ENCODE measurements at places on chromosomes 6 and 20.
A peak's percentile ranks its signal among the peaks of the same experiment; 100 is the strongest.

DNA sequence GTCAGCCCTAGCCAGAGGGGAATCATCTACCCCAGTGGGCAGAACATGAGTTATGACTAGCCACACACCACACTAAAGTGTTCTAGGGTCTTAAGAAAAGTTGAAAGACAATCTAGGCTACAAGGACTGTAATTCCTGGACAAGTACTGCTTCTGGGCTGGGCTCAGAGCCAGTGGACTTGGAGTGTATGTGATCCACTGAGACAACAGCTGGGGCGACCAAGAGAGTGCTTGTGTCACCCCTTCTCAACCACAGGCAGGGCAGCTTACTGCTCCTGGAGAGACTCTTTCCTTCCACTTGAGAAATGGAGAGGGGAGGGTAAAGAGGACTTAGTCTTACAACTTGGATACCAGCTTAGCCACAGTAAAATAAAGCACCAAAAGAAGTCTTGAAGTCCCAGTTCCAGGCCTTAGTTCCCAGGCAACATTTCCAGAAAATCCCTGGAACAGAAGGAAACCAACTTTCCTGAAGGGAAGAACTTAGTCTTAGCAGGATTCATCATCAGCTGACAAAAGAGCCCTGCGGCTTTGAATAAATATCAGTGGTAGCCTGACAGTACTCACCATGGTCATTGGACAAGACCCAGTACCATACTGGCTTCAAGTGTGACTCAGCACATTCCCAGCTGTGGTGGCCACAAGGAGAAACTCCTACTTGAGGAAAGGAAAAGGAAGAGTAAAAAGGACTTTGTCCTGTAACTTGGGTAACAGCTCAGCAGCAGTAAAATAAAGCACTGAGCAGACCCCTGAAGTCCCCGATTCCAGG is 355.1 kb upstream of the ADGRB3 start:
- DNase-seq = no peak

GRCh38 chr6:37454420-37455140 is 21.6 kb downstream of the CMTR1 start:
- no peak for DNase-seq

DNA sequence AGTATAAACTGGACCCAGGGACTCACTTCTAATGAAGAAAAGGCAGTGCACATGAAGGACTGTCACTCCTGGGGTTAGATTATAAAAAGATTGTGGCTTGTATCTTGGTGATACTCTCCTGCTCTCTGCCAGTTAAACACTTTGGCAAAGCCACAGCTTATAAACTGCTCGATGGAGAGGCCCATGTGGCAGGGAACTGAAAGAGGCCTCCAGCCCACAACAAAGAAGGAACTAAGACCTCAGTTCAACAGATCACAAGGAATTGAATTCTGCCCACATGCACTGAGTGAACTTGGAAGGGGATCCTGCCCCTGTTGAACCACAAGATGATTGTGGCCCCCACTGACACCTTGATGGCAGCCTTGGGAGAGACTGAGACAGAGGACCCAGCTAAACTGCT is 363.8 kb downstream of the CBLN4 start:
- no peak for DNase-seq

DNA sequence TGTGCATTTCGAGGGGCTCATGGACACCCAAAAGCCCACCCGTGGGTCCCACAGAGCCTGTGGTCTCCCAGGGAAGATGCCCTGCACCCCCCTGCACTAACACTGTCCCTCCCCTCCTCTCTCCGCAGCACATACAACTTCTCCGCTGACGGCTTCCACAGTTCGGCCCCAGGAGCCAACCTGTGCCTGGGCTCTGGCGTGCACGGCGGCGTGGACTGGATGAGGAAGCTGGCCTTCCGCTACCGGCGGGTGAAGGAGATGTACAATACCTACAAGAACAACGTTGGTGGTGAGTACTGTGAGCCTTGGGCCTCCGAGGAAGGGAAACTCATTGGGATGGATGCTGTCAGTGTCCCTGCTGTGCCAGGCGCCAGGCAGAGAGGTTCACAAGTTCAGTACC is 183.9 kb downstream of the ZMYND8 start:
- no peak for DNase-seq

DNA sequence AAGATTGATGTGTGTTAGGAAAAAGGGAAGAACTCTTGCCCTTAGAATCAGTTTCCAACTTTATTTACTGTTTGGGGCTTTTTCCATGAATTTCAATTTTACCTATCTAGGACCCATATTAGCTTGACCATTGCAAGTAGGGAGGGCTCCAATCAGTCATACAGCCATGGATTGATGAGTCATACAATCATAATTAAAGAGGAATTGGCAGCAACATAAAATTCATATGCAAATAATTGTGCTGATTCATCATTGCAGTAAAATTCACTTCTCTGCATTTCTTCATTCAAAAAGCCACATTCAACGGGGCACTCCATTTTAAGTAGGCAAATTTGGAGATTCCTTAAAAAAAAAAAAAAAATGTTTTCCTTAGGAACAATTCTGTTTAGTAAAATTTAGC is 1016.4 kb downstream of the KIF16B start:
- no peak for DNase-seq

GRCh38 chr6:5361396-5361795 is 100.1 kb downstream of the FARS2 start:
- DNase-seq = no peak

- DNase-seq = peak; percentile 5
These were observed 35.8 kb upstream of the TMEM14A start for GRCh38 chr6:52635049-52635577.

- DNase-seq = no peak
These were observed 100.3 kb downstream of the TMEM242 start for GRCh38 chr6:157223021-157223430.

- no peak for DNase-seq
These were observed 4.3 kb upstream of the COL20A1 start for GRCh38 chr20:63288581-63289251.

- no peak for DNase-seq
These were observed 782.9 kb downstream of the PTPRT start for GRCh38 chr20:42406826-42407225.

GRCh38 chr6:108291091-108291490 is 3.8 kb upstream of the AFG1L start:
- no peak for DNase-seq

GRCh38 chr20:51749674-51750036 is 18.5 kb downstream of the ATP9A start:
- DNase-seq = no peak

- no peak for DNase-seq
These were observed 616.4 kb upstream of the ARID1B start for GRCh38 chr6:156160795-156161165.

GRCh38 chr6:135403584-135403983 is 94.0 kb downstream of the AHI1 start:
- no peak for DNase-seq

GRCh38 chr6:12007473-12007872 is 4.6 kb upstream of the HIVEP1 start:
- DNase-seq = no peak

- DNase-seq = no peak
These were observed 5.4 kb downstream of the JPH2 start for GRCh38 chr20:44181611-44182010.

- DNase-seq = no peak
These were observed 400.0 kb downstream of the CD83 start for GRCh38 chr6:14517516-14518105.

DNA sequence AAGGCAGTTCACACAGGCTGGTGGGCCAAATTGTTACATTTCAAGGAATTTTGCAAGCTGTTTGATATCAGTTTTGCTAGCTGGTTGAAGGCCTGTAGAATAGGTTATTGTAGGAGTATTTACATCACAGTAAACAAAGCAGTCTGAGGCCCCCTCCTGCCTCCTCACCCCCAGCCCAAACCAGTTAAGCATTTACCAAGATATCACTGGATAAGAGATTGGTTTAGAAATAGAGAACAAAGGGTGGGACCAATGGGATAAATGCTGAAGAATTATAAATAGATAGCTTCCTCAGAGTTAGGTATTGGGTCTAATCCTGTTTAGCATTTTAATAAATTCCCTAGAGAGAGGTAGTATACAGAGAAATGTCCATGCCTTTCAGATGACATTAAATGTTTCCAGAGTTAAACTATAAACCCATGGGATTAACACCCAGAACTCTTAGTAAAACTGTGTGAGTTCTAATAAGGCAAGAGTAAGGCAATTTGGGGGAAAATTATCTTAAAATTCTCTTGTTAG is 2.3 kb upstream of the PHACTR2 start:
- no peak for DNase-seq
